T-helper 17 cell (primary cell): ENCODE measurements at places on chromosomes 5 and 9. TPM values are rescaled to one million over a fixed set of nuclear protein-coding genes. Genes with fewer than 3 reads are reported as not detected.

GRCh38 chr5:176458904-176459561 is 10.8 kb downstream of the FAF2 start:
- H3K4me1 ChIP-seq: peaks cover 25% of the 10 kb centered on the region
- H3K36me3 ChIP-seq: peaks cover 9% of the 10 kb centered on the region
- no peak overlapping the region for H3K27ac ChIP-seq
- DNase-seq: no peak
- no peak overlapping the region for H3K4me3 ChIP-seq

The SLC27A6 gene
- not detected for total RNA-seq

The CATSPER3 gene
- total RNA-seq: 0.50 TPM

- no peak overlapping the region for H3K4me3 ChIP-seq
- no peaks in the 10 kb centered on the region for H3K27me3 ChIP-seq
These were observed 889.6 kb downstream of the DTWD2 start for GRCh38 chr5:118098716-118099115.

The BTNL3 gene
- not detected for total RNA-seq

The CDH9 gene
- total RNA-seq: not detected

DNA sequence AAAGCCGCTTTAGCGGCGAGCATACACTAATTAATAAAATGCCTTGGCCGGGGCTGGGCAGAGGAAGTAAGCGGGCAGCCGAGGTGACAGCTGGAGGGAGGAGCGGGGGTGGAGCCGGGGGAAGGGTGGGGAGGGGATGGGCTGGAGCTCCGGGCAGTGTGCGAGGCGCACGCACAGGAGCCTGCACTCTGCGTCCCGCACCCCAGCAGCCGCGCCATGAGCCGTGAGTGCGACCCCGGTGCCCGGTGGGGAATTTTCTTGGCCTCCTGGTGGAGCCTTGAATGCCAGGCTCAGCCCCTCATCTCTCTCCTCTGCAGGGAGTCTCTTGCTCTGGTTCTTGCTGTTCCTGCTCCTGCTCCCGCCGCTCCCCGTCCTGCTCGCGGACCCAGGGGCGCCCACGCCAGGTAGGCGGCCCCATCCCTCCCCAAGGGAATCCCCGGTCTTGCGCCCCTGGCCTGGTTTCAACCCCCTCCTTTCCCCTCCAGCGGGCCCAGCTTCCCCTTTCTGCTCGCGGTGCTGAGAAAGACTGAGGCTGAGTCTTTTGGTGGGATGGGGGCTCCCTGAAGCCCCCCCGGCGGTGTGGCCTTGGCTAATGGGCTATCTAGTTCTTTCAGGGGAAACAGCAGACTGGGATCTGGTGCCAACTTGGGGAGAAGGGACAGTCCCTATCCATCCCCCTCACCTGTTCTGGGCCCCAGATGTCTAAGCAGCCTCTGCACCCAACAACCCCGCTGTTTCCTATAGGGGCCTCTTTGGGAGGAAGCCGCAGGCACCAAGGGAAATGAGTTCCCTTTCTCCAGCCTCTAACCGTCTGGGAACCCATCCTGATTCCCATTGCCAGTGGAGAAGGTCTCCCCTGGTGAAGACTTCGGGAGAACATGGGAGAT is at the start of gene PTGS1:
PTGS1 (plus strand) TSS at position 156 of the 887 bp plus-strand sequence; CDS start at position 217, 61 bp downstream.
- H3K27me3 ChIP-seq: peaks cover 48% of the 10 kb centered on the region
- peaks cover 4% of the 10 kb centered on the region for H3K36me3 ChIP-seq
- H3K4me1 ChIP-seq: peaks cover 9% of the 10 kb centered on the region
- no peak within 1 kb of the TSS for H3K27ac ChIP-seq
- DNase-seq: no peak

DNA sequence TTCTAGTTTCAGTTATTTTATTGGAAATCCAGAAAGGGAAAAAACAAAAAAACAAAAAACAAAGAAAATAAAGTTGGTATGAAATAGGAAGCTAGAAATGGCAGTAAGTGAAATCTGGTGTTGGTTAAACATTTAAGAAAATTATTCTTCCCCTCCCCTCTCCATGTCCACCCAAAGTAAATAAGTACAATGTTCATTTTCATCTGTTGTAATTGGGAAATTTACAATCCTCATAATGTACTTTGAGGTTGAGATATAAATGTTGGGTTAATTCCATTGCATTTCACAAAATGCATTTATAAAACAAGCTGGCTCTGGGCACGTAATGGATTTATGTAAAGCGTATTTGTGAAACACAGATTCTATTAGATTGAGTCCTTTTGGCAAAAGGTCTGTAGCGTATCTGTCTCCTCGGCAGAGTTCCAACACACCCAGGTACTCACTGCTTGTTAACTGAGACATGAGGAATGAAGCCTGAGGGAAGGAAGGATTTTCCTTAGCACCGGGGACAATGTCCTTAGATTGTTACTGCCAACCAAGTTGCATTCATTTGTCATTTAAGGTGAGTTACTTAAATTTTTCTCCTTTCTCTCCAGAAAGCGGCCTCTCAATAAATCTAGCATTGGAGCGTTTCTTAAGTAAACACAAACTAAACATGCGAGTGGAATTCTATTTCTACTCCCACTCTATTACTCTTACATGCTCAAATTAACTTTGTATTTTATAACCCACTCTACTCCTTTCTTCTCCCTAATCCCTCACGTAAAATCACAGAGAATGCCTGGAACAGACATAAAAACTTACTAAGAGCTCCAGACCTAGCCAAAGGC is 912.3 kb upstream of the WWC1 start:
- H3K36me3 ChIP-seq: no peaks in the 10 kb centered on the region
- DNase-seq: no peak

- peaks cover 9% of the 10 kb centered on the region for H3K36me3 ChIP-seq
- H3K27me3 ChIP-seq: no peaks in the 10 kb centered on the region
- peaks cover 31% of the 10 kb centered on the region for H3K4me1 ChIP-seq
- no peak for DNase-seq
These were observed 396.3 kb downstream of the KDM4C start for GRCh38 chr9:7154003-7154619.

- H3K4me3 ChIP-seq: peak overlapping the region; percentile 22
- H3K27me3 ChIP-seq: no peaks in the 10 kb centered on the region
- H3K4me1 ChIP-seq: peaks cover 44% of the 10 kb centered on the region
These were observed 2.8 kb upstream of the GPR150 start for GRCh38 chr5:95617057-95617456.

The CSF1R gene
- 2.7 TPM for total RNA-seq

- peaks cover 7% of the 10 kb centered on the region for H3K36me3 ChIP-seq
- DNase-seq: no peak
- H3K27me3 ChIP-seq: no peaks in the 10 kb centered on the region
These were observed 33.4 kb downstream of the SECISBP2 start for GRCh38 chr9:89351584-89352300.

The APBA1 gene
- total RNA-seq: 2.3 TPM

The PCDHB13 gene
- not detected for total RNA-seq

GRCh38 chr5:160166069-160166972 is 47.1 kb upstream of the PWWP2A start:
- H3K4me3 ChIP-seq: no peak overlapping the region
- peaks cover 64% of the 10 kb centered on the region for H3K27me3 ChIP-seq
- DNase-seq: no peak

The DRD1 gene
- total RNA-seq: not detected

DNA sequence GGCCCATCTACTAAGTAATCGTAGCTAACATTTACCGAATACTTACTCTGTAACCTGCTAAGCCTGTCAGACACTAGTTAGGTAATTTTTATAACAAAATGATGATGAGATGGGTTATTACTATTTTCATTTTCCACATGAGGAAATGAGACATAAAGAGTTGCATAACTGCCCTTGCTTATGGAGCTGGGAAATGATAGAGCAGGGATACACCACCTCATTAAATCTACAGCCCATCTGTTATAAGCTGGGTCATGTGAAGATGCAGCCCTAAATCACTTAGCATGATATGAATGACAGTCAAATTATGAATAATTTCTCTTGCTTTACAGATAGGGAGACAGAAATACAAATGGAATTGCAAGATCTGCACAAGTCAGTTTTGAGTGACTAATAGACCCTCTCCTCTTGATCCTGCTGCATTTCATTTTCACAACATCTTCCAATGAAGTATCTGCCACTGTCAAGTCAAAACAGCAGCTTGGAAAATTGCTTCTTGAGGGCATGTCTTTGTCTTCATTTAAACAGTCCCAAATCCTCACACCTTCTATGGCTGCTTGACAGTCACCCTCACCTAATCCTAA is 364.7 kb downstream of the PRELID2 start:
- no peaks in the 10 kb centered on the region for H3K36me3 ChIP-seq
- H3K4me1 ChIP-seq: no peaks in the 10 kb centered on the region
- no peak overlapping the region for H3K27ac ChIP-seq
- no peaks in the 10 kb centered on the region for H3K27me3 ChIP-seq
- no peak for DNase-seq
- H3K4me3 ChIP-seq: no peak overlapping the region

DNA sequence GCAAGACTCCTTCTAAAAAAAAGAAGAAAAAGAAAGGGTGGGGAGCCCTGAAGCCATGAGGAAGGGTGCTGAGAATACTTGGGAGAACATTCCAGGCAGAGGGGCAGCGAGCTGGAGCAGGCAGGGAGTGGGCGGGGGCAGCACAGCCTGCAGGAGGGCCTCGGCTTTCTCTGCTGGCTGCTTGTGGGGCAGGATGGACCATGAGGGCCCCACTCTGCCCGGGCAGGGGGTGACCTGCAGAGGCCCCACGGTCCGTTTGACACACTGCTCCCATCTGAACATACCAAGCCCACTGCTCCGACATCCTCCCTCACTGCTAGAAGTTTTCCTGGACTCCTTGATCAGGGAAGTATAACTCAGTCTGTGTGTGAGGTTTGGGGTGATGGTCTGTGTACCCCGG is 11.7 kb upstream of the NUP214 start:
- H3K4me1 ChIP-seq: no peaks in the 10 kb centered on the region
- H3K27me3 ChIP-seq: peaks cover 11% of the 10 kb centered on the region
- H3K4me3 ChIP-seq: no peak overlapping the region
- H3K36me3 ChIP-seq: no peaks in the 10 kb centered on the region
- no peak overlapping the region for H3K27ac ChIP-seq

The SLC45A2 gene
- total RNA-seq: not detected

DNA sequence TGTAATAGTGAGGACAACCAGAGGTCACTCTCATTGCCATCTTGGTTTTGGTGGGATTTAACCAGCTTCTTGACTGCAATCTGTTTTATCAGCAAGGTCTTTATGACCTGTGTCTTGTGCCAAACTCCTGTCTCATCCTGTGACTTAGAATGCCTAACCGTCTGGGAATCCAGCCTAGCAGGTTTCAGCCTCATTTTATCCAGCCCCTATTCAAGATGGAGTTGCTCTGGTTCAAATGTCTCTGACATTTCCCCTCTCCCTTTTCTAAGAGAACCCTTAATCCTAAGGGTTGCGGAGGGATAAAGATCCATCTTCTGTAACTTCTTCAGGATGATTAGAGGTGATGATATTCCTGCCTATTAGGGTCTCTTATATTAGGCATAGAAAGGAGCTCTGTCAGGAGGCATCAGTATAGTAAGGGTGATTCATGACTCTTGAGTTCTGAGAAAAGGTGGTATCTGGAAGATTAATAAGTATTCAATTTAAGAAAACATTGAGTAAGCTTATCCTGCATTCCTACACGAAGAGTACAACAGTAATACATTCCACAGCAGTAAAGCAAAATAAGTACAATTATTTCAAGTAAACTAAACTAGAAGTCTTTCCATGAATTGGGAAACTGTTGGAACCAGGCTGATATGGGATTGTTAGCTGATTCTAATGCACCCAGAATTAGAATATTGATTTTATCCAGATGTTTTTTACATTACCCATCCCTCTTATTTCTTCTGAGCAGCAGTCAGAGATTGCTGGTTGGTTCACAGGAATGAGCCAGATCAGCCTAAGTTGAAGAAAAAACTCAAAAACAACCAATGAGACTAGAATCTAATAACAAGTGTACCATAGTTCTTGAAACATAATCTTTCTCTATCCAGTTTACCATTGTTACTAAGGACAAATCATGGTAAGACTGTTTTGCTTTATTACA is 39.9 kb downstream of the SHC3 start:
- no peak for DNase-seq
- no peaks in the 10 kb centered on the region for H3K36me3 ChIP-seq
- H3K4me1 ChIP-seq: no peaks in the 10 kb centered on the region

The PCDHB8 gene
- not detected for total RNA-seq

- H3K27ac ChIP-seq: no peak overlapping the region
- peak overlapping the region; percentile 80 for H3K4me3 ChIP-seq
- no peaks in the 10 kb centered on the region for H3K36me3 ChIP-seq
- H3K27me3 ChIP-seq: peaks cover 30% of the 10 kb centered on the region
- H3K4me1 ChIP-seq: peaks cover 3% of the 10 kb centered on the region
These were observed 460 bp downstream of the DMRTA1 start for GRCh38 chr9:22446950-22447617.

GRCh38 chr5:54653956-54654614 is 136.5 kb downstream of the SNX18 start:
- no peak for DNase-seq
- H3K4me3 ChIP-seq: no peak overlapping the region
- H3K27me3 ChIP-seq: no peaks in the 10 kb centered on the region

- DNase-seq: no peak
- H3K4me3 ChIP-seq: no peak overlapping the region
- H3K27ac ChIP-seq: no peak overlapping the region
- H3K27me3 ChIP-seq: no peaks in the 10 kb centered on the region
- no peaks in the 10 kb centered on the region for H3K36me3 ChIP-seq
These were observed 1056.5 kb upstream of the EDIL3 start for GRCh38 chr5:85441156-85441555.

DNA sequence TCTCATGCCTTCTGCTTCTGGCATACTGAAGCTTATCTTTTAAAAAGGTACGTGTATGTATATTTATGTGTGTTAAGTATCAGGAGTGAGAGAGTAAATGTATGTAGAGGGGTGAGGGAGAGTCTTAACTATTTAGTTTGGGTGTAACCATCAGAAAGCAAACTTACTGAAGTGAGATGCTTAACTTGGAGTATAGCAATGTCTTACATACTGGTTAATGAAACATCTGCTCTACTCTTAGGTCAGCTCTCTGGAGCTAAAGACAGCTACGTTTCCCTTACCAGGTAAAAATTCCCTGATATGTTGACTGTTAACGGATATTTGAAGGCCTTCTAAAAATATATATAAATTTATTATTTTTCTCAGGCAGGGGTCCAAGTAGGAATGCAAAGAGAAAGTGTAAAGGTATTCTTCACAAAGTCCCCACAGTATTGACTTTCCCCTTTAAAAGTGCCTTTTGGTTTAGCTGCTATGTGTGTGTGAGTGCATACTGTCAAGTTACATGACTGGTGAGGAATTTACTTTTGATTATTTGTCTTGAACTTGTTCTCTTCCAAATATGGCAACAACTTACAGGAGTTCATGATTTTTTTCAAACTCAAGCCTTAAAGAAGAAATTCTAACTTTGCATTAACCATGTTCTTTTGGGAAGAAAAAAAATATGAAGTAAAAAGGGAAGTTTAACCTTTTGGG is 12.3 kb upstream of the C5orf24 start:
- H3K4me1 ChIP-seq: peaks cover 2% of the 10 kb centered on the region
- H3K27ac ChIP-seq: no peak overlapping the region
- H3K27me3 ChIP-seq: no peaks in the 10 kb centered on the region
- H3K36me3 ChIP-seq: no peaks in the 10 kb centered on the region
- H3K4me3 ChIP-seq: no peak overlapping the region

The IRGM gene
- total RNA-seq: 2.7 TPM

DNA sequence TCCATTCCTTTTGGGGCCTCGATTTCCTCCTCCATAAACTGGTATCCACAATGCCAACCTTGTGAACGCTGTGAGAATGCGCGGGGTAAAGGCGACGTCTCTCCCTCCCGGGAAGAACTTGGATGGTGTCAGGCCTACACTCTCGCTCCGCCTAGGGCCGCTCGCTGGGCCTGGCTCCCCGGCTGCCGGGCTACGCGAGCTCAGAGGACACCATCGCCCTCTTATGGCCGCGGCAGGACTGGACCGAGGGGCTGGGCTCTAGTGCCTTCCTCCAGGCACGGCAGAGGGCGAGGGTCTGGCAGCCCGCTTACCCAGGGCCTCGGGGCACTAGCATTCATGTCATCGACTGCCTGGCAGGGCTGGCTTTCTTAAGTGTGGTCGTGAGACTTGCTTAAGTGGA is 1.3 kb upstream of the EXOSC2 start:
- no peaks in the 10 kb centered on the region for H3K27me3 ChIP-seq
- peaks cover 10% of the 10 kb centered on the region for H3K36me3 ChIP-seq
- no peak overlapping the region for H3K27ac ChIP-seq
- peaks cover 53% of the 10 kb centered on the region for H3K4me1 ChIP-seq
